NCI-H1105 treated with DMSO at 0.1 percent for 48 hours (cell line): ENCODE measurements at places on chromosomes 2 and 18.

GRCh38 chr18:24770311-24771024, 310.0 kb downstream of the HRH4 start:
- DNase-seq: no peak

DNA sequence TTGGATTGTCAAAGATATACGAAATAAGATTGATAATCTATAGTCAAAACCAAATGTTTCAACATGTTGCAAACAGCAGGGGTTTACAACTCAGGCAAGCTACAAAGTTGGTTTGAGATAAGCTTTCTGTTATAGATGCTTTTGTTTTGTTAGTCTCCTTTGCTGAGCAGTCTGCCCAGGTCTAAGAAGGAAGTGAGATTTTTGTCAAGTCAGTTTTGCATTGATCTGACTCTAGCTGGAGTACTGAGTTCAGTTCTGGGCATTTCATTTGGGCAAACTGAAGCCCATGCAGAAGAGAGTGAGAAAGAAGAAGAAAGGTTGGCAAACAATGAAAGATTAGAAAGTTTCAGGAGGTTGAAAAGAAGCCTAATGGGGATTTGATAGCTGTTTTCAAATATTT, 983.0 kb upstream of the SLC39A10 start:
- no peak for DNase-seq

GRCh38 chr18:1998121-1998520, 573.2 kb downstream of the METTL4 start:
- no peak for DNase-seq

GRCh38 chr2:5549771-5550170, 142.4 kb upstream of the SOX11 start:
- DNase-seq: no peak

DNA sequence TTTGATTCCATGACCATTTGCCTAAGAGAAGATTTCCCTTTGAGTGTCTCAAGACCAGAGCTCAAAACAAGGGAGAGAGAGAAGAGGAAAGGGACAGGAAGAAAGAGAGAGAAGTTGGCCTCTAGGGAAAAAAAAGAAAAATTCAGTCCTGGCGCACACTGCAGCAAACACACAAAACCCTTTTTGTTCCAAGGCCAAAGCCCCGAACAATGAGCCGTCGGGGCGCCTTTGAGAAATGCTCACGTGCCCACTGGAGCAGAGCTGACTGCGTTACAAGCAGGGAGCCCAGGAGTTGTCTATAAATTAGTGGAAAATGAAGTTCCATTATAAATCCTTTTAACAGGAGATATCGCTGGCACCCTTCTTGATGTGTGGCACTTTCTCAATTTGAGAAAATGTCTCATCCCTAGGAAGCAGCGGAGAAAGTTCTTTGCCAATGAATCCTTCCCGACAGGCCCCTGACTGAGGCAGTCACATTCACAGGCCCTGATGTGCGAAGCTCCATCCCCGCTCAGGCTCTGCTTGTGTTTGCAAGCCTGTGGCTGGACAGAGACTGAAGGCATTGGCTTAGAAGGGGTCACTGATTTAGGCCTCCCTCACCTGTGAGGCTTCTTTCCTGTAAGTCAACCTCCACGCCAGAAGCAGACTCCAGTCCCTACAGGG, 32.1 kb upstream of the NCKAP5 start:
- DNase-seq: no peak

DNA sequence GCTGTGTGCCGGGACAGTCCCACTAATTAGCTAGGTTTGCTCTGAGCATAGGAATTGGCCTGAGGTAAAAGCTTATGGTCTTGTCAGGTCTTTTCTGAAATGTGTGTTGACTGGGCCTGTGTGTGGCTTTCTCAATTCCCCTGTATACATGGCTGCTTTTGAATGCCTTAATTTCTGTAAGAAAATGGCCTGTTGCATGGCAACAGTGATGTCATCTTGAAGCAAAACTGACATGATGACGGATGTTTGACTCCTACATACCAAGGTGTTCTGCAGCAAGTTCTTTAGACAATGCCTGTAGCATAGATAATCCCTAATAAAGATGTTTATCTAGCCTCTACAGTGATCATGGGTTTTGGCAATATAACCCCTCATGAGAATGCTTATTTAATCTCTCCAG, 198.5 kb downstream of the OTX1 start:
- DNase-seq: no peak

DNA sequence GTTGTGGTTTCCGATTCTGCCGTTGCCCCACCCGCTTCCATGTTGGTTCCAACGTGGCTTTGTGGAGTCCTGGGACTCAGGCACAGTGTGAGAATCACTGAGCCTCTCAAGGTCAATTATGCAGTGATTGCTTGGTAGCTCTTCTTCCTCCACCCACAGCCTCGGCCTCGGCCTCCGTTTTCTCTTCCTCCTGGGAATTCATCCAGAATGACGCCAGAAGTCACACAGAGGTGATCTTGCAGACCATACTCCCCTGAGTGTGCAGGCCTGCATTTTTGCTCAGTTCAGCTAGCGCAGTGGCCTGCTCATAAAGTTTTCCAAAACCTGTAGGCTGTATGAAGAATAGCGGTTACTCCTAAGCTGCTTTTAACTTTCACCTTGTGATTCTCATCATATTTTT, 273.3 kb downstream of the GBX2 start:
- no peak for DNase-seq

- peak; percentile 79 for DNase-seq
Observed at GRCh38 chr18:78891185-78891762, 88.3 kb upstream of the SALL3 start.

DNA sequence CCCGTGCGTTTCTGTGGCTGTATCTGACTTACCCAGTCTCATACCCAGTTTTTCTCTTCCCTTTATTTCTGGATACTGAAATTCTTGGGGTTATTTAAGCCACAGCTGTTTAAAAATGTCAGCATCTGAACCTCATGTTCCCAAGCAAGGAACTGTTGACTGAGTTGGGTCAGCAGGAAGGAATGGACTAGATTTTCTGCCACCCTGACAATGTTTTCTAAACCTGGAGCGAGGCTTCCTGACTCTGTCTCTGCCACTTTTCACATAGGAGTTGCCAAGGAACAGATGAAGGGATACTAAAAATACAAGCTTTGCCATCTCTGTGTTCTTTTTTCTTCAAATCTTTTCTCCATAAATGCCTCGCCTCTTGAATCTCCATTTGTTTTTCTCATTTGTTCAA, 29.0 kb upstream of the SCYGR1 start:
- DNase-seq: no peak

- no peak for DNase-seq
Observed at GRCh38 chr2:105070010-105070865, 32.4 kb downstream of the MRPS9 start.

DNA sequence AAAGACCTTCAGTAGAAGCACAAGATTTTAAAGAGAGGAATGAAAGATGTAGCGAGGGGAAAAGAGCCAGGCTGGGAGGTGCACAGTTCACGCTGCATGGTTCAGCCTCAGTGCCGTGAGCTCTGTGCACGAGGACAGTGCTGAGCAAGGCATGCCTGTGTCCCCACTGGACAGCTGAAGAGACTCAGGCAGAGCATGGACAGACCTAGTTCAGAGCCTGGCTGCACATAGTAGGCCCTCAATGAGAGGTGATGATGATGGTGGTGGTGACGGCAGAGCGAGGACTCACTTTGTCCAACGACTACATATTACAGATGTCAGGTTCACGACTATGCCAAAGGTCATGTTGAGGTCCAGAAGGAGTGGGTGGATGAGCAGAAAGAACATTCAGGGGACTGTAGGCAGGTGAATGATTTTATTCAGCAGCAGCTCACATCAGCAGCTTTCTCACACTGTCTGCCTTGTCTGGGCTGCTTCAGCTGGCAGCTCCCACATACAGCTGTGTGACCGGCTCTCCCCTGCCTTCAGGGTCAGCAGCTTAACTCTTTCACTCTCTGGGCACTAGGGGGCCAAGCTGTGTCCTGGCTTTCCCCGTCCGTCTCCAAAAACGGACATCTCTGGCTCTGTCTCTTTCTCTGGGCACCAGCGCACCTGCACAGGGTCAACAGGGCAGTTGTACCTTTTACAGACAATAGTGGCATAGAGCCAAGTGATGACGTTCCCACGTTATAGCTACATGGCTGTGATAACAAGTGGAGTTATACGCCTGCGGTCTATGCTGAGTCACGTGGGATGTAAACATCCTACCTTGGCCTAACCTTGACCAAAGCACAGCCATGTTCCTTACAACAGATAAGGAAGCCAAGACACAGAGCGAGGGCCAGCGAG, 128.8 kb upstream of the MSH6 start:
- DNase-seq: no peak

- DNase-seq: no peak
Observed at GRCh38 chr2:3636586-3637310, 21.3 kb upstream of the ALLC start.

- no peak for DNase-seq
Observed at GRCh38 chr18:61683856-61684255, 209.0 kb downstream of the RNF152 start.

DNA sequence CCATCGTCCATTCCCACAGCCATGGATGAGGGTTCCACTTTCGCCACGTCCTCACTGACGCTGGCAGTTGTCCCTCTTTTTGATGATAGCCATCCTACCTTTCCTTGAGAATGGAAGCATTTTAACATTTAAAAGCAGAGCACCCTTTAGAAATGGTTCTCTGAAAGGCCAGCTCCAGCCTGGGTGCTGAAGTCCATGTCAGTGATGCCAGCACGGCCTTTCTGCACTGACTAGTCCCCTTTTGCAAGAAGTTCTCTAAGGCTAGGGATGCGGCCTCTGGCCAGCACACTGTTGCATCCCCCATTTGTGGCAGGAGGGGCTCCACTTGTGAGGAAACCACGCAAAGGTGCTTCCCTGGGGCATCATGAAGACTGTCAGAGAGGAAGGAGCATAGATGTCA, 203.5 kb downstream of the MGAT5 start:
- DNase-seq: no peak

- no peak for DNase-seq
Observed at GRCh38 chr2:3443083-3443482, 63.6 kb downstream of the TRAPPC12 start.

GRCh38 chr2:197198890-197199289, 111.7 kb downstream of the ANKRD44 start:
- DNase-seq: no peak

DNA sequence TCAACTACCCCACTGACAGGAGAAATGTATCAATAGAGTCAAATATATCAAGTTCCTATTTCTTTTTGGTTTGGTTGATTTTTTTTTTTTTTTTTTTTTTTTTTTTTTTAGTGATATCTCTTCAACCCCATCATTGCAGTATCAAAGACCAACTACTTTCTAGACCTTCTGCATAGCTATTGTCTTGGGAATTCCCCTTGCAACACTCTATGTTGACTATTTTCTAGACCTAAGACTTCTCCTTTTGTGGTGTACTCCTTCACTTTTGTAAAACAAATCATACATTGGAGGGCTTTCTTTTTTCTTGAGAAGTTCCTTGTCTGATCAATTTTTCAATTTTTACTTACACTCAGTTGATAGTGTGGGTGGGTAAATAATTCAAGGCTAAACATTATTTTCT, 46.5 kb upstream of the NR4A2 start:
- no peak for DNase-seq

DNA sequence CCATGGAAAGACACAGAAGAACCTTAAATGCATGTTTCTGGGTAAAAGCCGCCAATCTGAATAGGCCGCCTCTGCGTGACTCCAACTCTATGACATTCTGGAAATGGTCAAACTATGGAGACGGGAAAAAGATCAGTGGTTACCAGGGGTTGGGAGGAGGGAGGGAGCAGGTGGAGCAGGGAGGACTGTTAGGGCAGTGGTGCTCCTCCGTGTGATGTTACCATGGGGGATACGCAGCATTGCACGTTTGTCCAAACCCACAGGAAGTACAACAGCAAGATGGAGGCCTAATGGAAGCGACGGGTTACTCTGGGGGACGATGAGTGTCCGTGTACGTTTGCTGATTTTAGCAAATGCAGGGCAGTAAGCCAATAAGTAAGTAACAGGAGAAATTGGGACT, 17.2 kb downstream of the TMEM18 start:
- no peak for DNase-seq

DNA sequence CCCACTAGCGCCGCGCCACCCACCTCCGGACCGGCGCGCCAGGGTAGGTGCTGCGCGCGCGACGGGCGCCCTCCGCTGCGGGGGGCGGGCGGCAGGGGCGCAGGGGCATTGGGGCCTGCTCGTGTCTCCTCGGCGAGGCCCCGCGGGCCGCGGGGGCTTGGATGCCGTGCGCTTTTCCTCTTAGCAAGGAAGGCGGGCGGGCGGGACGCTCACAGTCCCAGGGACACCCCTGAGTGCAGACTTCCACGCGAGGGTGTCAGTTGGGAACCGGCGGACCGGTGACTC, 748 bp downstream of the TWIST2 start:
- DNase-seq: no peak

DNA sequence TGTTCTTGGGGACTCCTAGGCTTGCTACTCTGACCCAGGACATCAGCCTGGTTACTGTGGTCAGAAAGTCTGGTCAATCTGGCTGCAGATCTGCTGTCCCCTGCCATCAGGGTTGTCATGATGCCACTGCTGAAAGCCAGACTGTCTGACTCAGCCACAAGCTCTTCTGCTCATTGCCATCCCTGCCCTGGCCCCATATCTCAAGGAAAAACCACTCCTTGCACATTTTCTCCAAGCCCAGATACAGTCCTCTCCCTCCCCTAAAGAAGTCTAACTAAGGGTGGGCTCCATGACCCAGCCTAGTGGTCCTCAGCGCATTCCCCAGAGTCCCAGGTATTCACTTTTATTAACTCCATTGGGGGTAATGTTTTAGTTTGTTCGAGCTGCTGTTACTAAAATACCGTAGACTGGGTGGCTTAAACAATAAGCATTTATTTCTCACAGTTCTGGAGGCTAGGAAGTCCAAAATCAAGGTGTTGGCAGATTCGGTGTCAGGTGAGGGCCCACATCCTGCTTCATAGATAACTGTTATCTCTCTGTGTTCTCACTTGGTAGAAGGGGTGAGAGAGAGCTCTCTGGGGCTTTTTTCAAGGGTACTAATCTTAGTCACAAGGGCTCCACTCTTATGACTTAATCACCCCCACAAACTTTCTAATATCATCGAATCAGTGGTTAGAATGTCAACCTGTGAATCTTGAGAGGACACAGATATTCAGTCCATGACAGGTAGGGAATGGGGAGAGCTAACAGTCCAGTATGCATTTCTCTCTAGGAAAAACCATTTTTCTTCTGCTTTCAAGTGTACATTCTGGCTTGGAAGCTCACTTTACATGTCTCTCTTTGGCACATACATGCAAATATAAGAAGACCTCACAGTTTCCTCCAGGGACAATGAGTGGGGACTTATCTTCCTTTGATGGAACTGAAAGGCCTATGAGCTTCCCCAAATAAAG, 94.8 kb upstream of the CXCR4 start:
- DNase-seq: no peak

GRCh38 chr2:236162031-236162845, 5.9 kb downstream of the GBX2 start:
- no peak for DNase-seq

DNA sequence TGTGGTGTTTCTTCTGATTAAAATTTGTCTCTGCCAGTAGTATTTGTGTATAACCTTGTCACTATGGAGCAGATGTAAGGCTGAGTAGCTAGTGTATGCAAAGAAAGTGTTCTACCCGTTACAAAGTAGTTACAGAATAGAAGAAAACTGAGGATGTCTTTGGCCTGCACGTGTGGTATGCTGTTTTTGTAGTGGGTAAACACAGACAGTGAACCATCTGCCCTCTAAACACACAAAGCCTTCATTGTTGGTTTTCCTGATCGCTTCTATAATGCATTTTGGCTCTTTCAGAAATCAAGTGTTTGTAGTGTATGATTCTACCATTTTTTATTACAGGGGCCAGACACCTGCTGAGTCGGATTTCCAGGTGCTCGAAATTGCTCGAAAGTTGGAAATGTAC, 61.5 kb downstream of the FARP2 start:
- DNase-seq: peak; percentile 94

- DNase-seq: no peak
Observed at GRCh38 chr2:47072018-47072691, 83.0 kb downstream of the STPG4 start.
